ENCODE measurements at places on chromosomes 4 and X. TPM values are rescaled to one million over a fixed set of nuclear protein-coding genes. Genes with fewer than 3 reads are reported as not detected.

DNA sequence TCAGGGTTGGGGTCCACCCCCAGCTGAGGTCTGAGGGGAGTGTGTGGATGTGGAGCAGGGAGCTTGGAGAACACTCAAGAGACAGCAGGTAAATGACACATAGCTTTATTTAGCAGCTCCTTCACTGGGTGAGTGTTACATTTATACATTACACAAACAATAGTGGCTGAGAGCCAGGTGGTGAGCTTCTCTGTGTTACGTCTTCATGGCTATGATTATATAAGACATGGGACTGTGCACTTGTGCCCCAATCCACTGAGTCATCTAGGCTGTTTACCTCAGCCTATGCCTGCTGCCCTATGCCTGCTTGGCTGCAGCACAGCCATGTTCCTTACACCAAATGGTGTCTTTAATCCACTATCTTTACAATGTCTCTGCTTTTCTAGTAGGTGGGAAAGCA, 459.6 kb downstream of the AFF2 start:
- peaks cover 5% of the 10 kb centered on the region for H3K27me3 ChIP-seq
- H3K4me1 ChIP-seq = no peaks in the 10 kb centered on the region
- DNase-seq = no peak
- H3K4me3 ChIP-seq = no peak overlapping the region

Gene NXF2
- total RNA-seq = not detected

- H3K27ac ChIP-seq = no peak overlapping the region
- DNase-seq = no peak
- H3K4me1 ChIP-seq = no peaks in the 10 kb centered on the region
Measured at GRCh38 chrX:39948582-39948981, 149.2 kb downstream of the BCOR start.

DNA sequence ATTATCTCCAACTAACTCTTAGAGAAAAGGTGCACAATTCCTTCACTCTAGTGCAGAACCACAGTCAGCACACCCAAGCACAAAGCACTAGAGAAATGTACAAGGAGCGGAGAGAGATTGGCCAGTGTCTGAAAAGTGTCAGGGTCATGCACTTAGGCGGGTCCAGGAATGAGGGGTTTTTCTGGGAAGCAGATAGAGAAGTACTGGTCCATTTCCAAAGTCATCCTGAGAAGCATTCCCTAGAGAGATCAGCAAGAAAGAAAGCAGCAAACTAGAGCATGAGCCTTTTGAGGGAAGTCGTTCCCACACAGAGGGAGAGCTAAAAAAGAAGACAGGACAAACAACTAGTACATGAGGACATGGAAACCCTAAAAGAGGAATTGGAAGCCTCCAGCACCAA, 168.1 kb upstream of the MAP3K15 start:
- peak overlapping the region; percentile 100 for H3K27ac ChIP-seq
- no peak for DNase-seq
- peaks cover 50% of the 10 kb centered on the region for H3K4me1 ChIP-seq
- H3K36me3 ChIP-seq = peaks cover 11% of the 10 kb centered on the region
- H3K27me3 ChIP-seq = peaks cover 8% of the 10 kb centered on the region

- H3K4me1 ChIP-seq = peaks cover 9% of the 10 kb centered on the region
- H3K27ac ChIP-seq = no peak overlapping the region
Measured at GRCh38 chr4:118967393-118967792, 78.7 kb downstream of the SYNPO2 start.

DNA sequence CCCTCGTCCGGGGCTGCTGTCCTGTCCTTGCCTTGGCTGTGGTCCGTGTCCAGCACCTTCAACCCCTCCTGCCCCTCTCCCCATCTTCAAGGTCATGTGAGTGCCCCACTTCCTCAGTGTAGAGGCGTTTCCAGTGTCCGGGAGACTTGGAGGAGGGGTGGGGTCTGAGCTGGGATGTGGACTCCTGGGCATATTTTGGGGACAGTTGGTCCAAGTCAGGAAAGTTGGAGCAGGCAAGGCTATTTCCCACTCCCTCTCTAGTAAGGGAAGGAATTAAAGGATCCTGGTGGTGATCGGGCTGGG, 3.0 kb downstream of the PCGF3 start:
- no peaks in the 10 kb centered on the region for H3K36me3 ChIP-seq
- peak overlapping the region; percentile 34 for H3K4me3 ChIP-seq
- no peaks in the 10 kb centered on the region for H3K27me3 ChIP-seq
- peaks cover 19% of the 10 kb centered on the region for H3K4me1 ChIP-seq
- DNase-seq = no peak

Gene ATOH1
- not detected for total RNA-seq

Gene SPARCL1
- not detected for total RNA-seq

Gene RGN
- total RNA-seq = not detected

GRCh38 chr4:61540944-61541343, 340.8 kb downstream of the ADGRL3 start:
- no peak overlapping the region for H3K27ac ChIP-seq
- no peaks in the 10 kb centered on the region for H3K36me3 ChIP-seq
- H3K4me3 ChIP-seq = no peak overlapping the region
- no peaks in the 10 kb centered on the region for H3K27me3 ChIP-seq

Gene ASB11
- total RNA-seq = not detected

DNA sequence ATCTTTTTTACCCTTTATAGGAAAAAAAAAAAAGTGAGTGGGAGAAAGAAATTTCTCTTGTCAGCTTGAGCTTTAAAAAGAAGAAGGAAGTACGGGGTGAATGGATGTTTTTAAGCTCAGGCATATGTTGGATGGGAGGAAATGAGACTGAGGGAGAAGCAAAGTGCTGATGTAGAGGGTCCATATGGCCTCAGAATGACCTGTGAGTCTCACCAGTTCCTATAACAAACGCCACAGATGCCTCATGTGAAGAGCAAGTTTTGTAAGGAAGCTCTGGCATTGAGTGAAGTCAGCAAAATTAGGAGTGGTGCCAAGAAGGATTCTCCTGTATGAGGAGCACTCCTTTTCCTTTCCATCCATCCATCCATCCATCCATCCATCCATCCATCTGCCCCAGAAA, 214.6 kb downstream of the PTTG2 start:
- H3K4me3 ChIP-seq = no peak overlapping the region
- peaks cover 32% of the 10 kb centered on the region for H3K4me1 ChIP-seq
- H3K36me3 ChIP-seq = no peaks in the 10 kb centered on the region
- DNase-seq = no peak
- H3K27ac ChIP-seq = no peak overlapping the region
- peaks cover 5% of the 10 kb centered on the region for H3K27me3 ChIP-seq

Gene AMTN
- total RNA-seq = not detected

GRCh38 chrX:3713937-3714434, 537 bp upstream of the PRKX start:
- peaks cover 10% of the 10 kb centered on the region for H3K36me3 ChIP-seq
- H3K27me3 ChIP-seq = no peaks in the 10 kb centered on the region
- no peak for DNase-seq
- H3K4me1 ChIP-seq = peaks cover 18% of the 10 kb centered on the region

DNA sequence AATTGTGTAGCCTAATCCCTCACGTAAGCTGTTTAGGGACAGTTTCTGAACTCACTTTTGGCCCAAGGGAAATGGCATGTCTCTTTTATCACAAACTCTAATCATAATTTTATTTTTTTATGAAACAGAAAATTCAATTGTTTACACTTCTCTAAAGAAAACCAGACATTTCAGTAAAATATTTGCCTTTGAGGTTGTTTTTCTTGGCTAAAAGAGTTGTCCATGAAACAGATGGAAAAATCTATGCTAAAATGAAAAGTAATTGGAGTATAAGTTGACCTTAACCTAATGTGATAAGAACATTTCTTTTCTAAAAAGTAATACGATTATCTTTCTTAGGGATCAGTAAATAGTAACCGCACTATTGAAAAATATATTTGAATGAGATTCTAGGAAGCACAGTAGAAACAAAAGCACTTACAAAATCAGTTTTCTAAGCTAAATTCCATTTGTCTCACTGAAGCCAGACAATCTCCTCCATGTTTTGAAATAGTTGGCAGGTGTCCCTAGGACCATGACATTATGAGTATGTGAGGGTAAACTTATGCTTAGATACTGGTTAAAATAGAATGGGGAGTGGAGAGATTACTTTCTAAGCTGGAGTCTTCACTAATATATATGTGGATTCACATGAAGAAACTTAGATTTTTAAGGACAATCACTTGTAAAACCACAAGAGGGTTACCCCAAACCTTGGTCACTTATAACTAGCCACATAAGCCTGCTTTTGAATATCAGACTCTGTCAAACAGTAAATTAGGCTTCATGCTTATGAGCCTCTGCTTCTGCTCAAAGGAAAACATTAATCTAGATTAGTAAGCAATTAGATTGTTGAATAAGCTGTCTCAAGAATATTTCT, 20.1 kb upstream of the TET2 start:
- H3K4me1 ChIP-seq = no peaks in the 10 kb centered on the region
- DNase-seq = no peak
- no peaks in the 10 kb centered on the region for H3K36me3 ChIP-seq
- no peak overlapping the region for H3K27ac ChIP-seq

- H3K36me3 ChIP-seq = no peaks in the 10 kb centered on the region
- H3K4me3 ChIP-seq = no peak overlapping the region
- DNase-seq = no peak
- peaks cover 45% of the 10 kb centered on the region for H3K27me3 ChIP-seq
Measured at GRCh38 chr4:168633064-168633463, 136.2 kb downstream of the PALLD start.

DNA sequence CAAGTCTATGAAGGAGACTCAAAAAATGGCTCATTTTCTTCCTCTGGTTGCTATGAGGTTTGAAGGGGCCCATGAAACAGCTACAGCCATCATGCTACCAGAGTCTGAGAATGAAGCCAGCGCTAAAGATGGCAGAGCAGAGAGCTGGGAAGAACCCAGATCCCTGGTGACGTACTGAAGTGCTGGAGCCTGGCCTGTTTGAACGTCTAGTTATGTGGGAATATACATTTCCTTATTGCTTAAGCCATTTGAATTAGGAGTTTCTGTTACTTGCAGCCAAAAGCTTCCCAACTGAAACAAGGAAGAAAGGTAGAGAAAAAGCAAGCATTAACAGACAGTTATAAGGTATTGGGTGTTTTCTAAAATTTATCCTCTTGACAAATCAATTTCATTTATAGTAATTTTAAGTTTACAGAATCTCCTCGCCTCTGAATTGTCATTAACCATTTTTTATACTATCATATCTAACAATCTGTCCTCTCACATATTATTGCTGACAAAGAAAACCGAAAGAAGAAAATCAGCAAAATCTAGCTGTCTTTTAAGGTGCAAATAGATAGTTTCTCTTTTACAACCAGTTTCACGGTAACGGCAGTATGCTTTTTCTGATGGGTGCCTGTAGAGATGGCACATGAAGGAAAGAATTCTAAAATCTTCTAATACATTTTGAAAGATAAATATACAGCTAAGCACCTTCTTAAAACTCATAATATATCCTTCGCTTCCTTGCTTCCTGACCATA, 8.9 kb upstream of the COQ2 start:
- no peak overlapping the region for H3K4me3 ChIP-seq
- H3K4me1 ChIP-seq = peaks cover 18% of the 10 kb centered on the region
- no peak for DNase-seq
- no peak overlapping the region for H3K27ac ChIP-seq
- H3K27me3 ChIP-seq = no peaks in the 10 kb centered on the region
- no peaks in the 10 kb centered on the region for H3K36me3 ChIP-seq

Gene FOXR2
- total RNA-seq = not detected

Gene WDR17
- not detected for total RNA-seq

DNA sequence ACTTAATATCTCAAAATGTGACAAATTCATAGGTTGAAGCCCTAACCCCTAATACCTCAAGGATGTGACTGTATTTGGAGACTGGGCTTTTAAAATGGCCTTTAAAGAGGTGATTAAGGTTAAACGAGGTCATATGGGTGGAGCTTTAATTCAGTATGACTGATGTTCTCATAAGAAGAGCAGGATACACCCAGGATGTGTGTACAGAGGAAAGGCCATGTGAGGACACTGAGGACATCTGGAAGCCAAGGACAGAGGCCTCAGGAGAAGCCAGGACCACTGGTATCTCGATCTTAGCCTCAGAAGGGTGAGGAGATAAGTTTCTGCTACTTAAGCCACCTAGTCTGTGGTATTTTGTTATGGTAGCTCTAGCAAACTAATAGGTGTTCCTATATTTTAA, 49.0 kb upstream of the SHISA3 start:
- H3K27me3 ChIP-seq = peaks cover 7% of the 10 kb centered on the region
- no peak for DNase-seq
- H3K27ac ChIP-seq = no peak overlapping the region
- no peaks in the 10 kb centered on the region for H3K4me1 ChIP-seq

- peak overlapping the region; percentile 86 for H3K27ac ChIP-seq
- no peak for DNase-seq
- H3K4me3 ChIP-seq = peak overlapping the region; percentile 84
- peaks cover 34% of the 10 kb centered on the region for H3K4me1 ChIP-seq
- H3K36me3 ChIP-seq = peaks cover 14% of the 10 kb centered on the region
Measured at GRCh38 chr4:48103483-48104139, 30.4 kb downstream of the TXK start.

Gene ENAM
- not detected for total RNA-seq

GRCh38 chr4:86948276-86948675, 13.5 kb downstream of the AFF1 start:
- peak overlapping the region; percentile 69 for H3K27ac ChIP-seq
- DNase-seq = no peak
- H3K27me3 ChIP-seq = no peaks in the 10 kb centered on the region
- peak overlapping the region; percentile 32 for H3K4me3 ChIP-seq
- peaks cover 4% of the 10 kb centered on the region for H3K36me3 ChIP-seq
- peaks cover 33% of the 10 kb centered on the region for H3K4me1 ChIP-seq

GRCh38 chr4:76980261-76980660, 30.7 kb downstream of the SEPTIN11 start:
- H3K4me1 ChIP-seq = peaks cover 60% of the 10 kb centered on the region
- H3K27ac ChIP-seq = no peak overlapping the region
- H3K27me3 ChIP-seq = no peaks in the 10 kb centered on the region
- no peak for DNase-seq
